NCI-H460 (cell line): ENCODE measurements at places on chromosomes 4 and X. TPM values are rescaled to one million over a fixed set of nuclear protein-coding genes. Genes with fewer than 3 reads are reported as not detected.

TMEM154 gene
- 3.5 and 4.2 TPM in 2 replicates for total RNA-seq

SPRY1 gene
- total RNA-seq, result 1.4 and 1.7 TPM in 2 replicates

PLAC1 gene
- total RNA-seq, result 0.52 and 0.62 TPM in 2 replicates

GRCh38 chr4:79983431-79983830, 89.6 kb downstream of the ANTXR2 start:
- DNase-seq, result no peak

DNA sequence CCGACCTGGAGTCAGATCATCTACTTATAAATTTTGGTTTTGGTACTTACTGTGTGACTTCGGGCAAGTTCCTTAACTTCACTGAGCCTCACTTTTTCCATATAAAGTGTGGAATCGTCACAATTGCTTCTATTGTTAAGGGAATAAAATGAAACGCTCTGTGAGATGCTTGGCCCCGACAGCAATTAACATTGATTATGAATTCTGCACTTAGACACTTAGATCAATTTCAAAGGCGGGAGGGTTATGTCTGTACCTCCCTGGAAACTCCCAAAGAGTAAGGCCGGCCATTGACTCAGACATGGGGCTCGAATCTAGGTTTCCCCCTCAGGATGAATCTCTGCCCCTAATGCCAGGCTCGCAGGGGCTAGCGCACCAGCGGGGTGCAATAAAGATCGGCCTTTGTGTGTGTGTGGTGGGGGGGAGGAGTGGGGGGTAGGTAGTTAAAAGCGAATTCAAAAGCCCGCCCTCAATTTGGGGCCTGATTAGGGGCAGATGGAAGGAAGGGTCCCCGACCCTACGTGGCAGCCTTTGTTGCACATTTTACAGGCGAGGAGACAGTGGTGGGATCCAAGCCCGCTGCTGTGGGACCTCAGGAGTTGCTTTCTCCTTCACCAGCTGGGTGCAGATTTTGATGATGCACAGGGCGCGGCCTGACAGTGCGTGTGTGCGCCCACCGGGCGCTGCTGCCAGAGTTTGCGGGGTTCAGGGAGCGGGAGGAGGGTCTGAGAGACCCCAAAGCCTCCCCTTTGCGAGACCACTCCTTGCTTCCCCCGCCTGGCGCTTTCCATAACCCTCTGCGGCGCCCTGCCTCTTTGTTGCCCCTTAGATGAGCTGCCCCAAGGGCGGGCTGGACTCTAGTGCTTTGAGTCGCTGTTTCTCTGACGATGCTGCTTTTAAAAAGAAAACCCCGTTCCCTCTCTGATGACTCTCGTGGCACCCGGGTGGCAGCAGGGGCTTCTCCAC, 9.6 kb downstream of the MSX1 start:
- no peak for DNase-seq

DNA sequence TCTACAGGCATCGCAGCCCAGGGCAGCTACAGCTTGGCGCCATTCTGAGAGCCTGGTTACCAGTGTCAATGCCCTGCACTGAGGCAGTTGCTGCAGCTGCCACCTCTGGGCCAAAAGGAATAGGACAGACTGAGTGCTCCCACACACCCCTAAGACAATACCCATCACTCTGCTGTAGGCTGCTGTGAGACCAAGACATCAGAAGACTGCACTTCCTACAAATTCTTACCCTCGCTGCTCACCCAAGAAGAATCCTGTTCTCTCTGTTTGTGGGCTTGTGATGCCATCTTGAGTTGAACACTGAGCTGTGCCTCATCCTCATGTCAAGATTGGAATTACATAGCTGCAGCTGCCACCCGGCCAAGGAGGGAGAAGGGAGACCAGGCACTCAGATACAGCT, 1847.0 kb upstream of the PCDH10 start:
- DNase-seq, result no peak

GRCh38 chr4:1234811-1235292, 14.1 kb downstream of the CTBP1 start:
- no peak for DNase-seq
